Stimulated activated CD4-positive, alpha-beta T cell treated with anti-CD3 and anti-CD28 coated beads, Interleukin-15, amount 100 ng/mL, for 24 hours (primary cell): ENCODE measurements at places on chromosomes 11 and 22.

DNA sequence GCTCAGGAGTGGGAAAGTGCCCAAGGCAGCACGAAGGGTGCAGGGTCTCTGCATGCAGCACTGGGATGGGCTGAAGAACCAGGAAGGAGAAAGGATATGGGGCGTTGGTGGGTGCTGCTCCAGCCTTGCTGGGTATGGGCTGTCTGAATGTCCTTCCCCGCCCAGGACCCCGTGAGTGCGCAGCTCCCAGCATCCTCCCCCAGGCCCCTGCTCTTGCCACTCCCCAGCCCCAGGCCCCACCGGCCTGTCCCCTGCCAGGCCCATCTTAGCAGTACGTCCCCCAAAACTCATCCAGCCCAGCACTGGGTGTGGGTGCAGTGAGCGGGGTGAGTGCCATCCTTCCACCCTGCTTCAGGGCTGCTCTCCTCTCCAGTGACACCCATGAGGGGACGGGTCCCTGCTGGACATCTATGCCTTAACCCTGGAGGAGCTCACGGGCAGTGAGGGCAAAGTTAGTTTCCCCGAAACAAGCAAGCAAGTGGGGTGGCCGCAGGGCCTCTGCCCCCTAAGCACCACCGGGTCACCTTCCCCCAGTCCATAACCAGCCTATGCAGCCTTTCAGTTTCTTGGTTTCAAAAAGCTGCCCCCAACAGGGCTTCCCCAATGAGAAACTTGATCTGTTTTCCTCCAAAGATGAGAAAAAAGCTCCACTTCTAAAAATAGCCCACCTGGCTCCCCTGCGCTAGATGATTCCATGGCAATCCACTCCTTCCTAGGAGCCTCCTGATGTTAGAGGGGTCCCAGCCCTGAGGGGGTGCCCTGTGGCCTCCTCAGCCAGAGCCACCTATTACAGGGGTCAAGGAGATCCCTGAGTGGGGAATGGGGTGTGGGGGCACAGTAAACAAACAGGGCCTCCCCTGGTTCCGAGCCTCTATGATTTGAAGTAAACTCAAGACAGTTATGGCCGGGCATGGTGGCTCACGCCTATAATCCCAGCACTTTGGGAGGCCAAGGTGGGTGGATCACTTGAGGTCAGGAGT, 103.8 kb downstream of the MORC2 start:
- no peak for DNase-seq

DNA sequence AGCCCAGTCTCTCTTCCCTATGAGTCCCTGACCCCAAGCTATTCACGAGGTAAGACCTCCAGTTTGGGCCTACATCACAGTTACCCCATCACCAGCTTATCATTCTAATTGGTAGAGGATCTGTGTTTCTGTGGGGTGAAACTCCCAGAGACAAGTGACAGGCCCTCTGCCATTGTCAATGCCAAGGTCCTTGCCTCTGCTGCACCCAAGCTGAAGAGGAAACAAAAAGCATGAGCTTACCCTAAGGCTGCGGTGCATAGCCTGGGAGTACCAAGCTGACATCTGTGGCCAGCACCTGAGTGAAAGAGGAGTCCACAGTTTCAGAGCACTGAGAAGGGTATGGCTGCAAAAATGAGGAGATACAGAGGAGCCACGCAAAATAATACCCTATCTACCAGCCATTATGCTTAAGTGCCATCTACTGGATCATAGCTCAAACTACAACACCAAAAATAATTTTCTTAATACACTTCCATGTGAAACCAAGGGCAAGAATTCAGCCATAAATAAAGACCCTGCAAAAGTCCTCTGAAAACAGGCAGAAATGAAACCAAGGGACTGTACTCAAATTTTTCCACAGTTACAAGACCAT, 62.3 kb upstream of the ANO5 start:
- DNase-seq, result no peak

DNA sequence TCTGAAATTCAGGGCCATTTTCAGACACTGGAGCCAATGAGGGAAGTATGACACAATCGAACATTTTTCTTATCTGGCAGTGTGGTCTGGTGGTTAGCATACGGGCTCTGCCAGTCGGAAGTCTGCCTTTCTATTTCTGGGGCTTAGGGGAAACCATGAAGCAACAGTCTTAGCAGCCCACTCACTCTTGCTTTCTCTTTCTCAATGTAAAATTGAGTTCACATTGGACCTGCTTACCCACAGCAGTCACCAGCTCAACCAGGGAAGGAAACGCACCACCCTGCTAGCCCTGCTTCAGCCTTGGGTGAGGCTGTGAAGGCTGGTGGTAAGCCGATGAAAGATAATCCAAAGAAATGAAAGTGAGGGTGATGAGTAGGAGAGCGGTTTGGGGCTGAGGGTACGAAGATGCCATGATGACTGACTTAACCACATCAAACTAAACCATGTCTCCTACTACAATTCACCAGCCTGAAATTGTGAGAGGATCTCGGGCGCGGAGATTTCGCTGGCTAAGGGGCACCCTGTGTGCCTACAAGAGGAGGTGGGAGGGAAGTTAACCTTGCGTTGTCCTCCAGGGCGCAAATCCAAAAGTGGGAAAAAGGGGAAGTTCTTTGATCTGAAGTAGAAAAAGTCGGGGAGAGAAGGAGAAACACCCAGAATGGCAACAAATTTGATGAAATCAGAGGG, 2.0 kb upstream of the LMO2 start:
- DNase-seq, result peak; percentile 85

DNA sequence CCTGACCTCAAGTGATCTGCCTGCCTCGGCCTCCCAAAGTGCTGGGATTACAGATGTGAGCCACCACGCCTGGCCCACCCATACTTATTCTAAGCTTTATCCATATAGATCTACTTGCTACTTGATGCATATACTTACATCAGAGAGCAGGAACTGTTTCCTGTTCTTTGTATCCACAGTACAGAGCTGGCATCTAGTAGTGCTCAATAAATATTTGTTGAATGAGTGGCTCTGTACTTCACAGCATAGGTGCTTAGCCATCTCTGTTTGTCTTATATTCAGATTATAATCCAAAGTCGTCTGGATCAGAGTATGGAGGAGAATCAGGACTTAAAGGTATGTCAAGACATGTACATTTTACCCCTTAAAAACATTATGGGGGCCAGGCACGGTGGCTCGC, 38.6 kb upstream of the DLAT start:
- no peak for DNase-seq

- DNase-seq, result no peak
Observed at GRCh38 chr11:60847896-60848295, 6.0 kb downstream of the CCDC86 start.
